HuH-7 (cell line): ENCODE measurements at places on chromosomes 12 and 14.

DNA sequence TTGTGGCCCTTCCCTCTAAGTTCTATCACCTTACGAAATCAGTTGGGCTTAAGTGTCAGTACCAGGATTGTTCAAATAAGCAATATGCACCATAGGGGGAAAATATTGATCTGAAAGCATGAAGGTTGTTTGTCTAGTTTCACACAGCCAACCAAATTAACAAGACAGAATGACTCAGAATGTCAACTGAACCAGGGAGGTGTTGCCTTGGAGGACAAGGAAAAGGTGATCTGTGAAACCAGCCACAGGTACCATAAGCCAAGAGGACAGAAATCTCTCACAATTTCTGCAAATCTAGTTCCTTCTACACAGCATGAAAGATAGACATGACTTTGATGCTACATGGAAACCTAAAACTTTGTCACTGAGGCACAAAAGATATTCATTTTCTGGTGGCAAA is 297.9 kb downstream of the BCL11B start:
- no peak for DNase-seq

- peak; percentile 44 for DNase-seq
Measured at GRCh38 chr14:93332397-93332852, 411 bp downstream of the BTBD7 start.

- peak; percentile 28 for DNase-seq
Measured at GRCh38 chr12:80761838-80762237, 45.1 kb downstream of the MYF5 start.

DNA sequence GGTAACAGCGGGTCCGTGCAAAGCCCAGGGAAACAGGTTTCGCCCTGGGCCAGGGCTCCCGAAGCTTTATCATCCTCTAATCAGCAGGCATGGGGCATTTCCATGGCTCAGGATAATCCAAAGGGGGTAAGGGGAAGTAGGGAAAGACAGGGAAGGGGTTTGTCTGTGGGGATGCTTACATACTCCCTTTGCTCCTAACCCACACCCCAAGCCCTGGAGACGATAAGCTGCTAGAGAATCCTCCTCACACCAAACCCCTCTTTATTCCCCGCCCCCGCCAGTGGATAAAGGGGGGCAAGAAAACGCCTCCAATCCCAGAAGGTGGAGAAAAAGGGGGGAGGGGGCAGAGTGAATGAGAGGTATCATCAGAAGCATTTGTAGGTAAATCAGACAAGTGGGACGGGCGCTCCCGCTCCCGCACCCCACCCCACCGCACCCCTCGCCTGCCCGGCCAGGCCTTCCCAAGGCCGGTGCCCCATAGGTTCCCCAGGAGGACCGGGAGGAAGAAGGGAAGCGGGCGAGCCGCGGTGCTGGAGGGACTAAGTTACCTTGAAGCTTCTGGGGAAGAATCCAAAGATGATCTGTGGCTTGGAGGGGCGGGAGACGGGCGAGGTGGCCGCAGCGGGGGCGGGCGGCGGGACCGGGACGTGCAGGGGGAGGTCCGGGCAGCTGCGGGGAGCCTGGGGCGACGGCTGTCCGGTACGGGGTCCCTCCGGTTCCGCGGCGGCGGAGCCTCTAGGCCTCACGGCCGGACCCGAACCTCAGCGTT is 762 bp downstream of the PPP2R5E start:
- DNase-seq, result no peak

GRCh38 chr12:16608946-16609539 is 3.1 kb upstream of the LMO3 start:
- no peak for DNase-seq

DNA sequence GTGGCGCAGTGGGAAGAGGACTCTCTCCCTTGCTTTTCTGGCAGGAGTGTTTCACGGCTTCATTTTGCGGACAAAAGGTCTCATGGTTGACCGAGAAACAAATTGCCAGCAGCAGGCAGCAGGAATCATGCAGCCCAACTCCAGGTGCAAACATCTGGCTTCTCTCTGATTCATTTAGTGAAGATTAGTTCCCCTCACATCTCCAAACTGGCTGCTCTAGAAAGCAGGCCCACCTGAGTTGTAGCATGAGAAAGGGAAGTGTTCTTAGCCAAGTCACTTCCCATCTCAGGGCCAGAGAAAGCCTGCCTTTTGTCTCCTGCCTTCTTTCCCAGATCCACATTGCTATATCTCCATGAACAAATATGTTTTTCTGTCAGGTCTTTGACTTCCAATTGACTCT is 120.8 kb upstream of the CCDC196 start:
- DNase-seq, result no peak
